ENCODE measurements at places on chromosomes 13 and 19.
A peak's percentile ranks its signal among the peaks of the same experiment; 100 is the strongest.

- no peak for DNase-seq
Measured at GRCh38 chr19:10361569-10362011, 18.8 kb downstream of the TYK2 start.

DNA sequence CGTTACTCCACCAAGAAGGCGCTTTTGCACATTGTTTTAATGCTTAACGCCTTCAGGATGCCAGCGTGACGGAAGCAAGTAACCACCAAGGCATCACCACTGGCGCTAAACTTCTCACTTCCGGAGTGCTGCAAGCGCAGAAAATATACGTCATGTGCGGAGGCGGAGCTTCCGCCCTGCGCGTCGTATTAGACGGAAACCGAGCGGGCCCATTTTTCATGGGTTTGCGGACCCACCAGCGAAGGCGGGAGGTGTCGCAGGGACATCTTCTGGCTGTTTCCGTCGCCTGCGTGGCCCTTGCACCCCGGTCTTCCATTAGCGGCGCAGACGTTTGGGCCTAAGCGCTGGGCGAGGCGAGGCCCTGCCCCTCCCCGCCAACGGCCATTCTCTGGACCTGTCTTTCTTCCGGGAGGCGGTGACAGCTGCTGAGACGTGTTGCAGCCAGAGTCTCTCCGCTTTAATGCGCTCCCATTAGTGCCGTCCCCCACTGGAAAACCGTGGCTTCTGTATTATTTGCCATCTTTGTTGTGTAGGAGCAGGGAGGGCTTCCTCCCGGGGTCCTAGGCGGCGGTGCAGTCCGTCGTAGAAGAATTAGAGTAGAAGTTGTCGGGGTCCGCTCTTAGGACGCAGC, at the start of gene ERCC5:
Gene ERCC5, plus strand, starts transcription at position 403 of the 631 bp plus-strand sequence. CDS start 235 bp downstream, outside the sequence.
- peak; percentile 98 for DNase-seq

GRCh38 chr19:56678205-56678604, 6.6 kb upstream of the ZNF835 start:
- no peak for DNase-seq

DNA sequence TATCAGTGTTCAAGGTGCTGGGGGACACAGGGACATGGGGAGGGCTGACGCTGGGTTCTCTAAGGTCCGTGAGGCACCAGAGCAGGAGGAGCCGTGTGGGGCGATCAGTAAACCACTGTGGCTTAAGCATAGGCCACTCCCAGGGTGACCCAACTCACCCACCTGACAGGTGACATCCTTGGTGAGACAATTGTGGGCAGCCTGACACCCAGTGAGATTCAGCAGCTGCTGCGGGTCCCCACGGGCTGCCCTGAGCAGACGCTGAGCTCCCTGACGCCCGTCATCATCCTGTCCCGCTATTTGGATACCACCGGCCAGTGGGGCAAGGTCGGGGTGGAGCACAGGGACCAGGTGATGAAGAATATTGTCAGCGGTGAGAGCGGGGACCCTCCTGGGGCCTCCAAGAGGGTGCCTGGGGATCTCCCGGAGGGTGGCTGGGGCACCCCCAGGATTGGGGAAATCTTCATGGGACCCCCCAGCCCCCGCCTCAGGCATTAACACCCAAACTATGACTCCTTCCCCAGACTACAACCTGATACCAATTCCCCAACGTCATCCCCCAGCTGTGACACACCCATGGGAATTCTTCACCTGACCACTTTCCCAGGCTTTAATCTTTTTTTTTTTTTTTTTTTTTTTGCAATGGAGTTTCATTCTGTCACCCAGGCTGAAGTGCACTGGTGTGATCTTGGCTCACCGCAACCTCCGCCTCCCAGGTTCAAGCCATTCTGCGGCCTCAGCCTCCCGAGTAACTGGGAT, 33.3 kb upstream of the SHFL start:
- DNase-seq = no peak

DNA sequence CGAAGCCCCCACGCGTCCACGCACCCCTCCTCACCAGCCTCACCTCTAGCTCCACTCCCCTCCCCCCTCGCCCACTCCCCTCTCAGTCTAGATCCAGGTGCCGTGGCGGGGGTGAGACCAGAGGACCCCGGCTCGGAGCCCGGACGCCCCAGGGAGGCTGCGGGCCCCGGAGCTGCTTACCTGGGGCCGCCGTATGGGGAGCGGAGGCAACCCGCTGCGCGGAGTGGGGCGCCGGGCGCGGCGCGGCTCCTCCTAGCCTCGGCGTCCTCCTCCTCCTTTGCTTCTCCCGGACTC, 353 bp downstream of the ENOX1 start:
- no peak for DNase-seq

DNA sequence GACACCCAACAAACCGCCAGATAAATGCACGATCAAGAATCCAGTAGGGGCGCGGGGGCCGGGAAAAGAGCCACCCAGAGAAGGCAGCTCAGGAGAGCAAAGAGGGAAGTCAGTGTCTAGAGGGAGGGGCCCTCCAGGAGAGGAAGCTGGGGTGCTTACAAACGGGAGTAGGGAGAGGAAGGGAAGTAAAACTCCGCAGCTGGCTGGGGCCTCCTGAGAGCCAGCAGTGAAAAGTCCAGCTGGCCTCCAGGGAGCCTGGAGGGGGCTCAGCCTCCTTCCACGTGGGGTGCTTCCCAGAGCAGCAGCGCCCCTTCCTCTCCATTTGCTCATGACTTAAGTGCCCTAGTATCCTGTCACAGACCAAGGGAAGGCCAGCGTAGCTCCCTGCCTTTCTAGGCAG, 51.8 kb downstream of the TMED1 start:
- no peak for DNase-seq

- no peak for DNase-seq
Measured at GRCh38 chr13:79937771-79938216, 403.1 kb downstream of the SPRY2 start.

DNA sequence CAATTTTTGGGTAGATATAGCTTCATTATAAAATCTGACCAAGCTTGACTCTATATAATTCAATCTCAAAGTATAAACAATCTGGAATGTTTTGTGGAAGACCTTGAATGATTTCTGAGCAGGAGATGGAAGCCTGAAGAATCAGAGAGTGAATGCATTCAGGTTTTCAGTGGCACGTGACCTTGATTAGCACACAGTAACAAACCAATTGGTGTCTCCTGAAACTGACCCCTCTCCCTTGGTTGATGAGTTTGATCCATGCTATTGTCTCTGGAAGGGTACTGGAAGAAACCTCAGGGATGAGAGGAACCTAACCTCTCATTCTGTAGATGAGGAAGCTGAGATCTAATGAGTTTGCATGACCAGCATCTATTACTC, 39.6 kb downstream of the PCDH8 start:
- DNase-seq = no peak

- no peak for DNase-seq
Measured at GRCh38 chr19:48090281-48090802, 20.3 kb downstream of the PLA2G4C start.

GRCh38 chr13:76717092-76717491, 169.1 kb downstream of the KCTD12 start:
- no peak for DNase-seq

DNA sequence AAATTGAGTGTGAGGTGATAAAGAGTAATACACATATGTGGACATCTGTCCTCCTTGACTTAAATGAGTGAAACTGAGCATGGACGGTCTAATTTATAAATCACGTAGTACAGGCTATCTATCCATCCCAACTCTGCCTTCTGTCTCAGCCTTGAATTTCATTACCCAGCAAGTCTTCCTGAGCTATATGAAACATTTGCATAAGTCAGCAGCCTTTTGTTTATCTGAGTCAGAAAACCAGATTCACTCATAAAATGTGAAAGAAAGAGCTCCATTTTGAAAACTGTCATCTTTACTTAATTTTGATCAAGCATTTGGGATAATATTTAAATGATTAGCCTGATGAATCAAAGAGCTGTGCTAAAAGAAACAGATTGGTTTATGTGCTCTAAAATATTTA, 197.9 kb downstream of the LHFPL6 start:
- no peak for DNase-seq

DNA sequence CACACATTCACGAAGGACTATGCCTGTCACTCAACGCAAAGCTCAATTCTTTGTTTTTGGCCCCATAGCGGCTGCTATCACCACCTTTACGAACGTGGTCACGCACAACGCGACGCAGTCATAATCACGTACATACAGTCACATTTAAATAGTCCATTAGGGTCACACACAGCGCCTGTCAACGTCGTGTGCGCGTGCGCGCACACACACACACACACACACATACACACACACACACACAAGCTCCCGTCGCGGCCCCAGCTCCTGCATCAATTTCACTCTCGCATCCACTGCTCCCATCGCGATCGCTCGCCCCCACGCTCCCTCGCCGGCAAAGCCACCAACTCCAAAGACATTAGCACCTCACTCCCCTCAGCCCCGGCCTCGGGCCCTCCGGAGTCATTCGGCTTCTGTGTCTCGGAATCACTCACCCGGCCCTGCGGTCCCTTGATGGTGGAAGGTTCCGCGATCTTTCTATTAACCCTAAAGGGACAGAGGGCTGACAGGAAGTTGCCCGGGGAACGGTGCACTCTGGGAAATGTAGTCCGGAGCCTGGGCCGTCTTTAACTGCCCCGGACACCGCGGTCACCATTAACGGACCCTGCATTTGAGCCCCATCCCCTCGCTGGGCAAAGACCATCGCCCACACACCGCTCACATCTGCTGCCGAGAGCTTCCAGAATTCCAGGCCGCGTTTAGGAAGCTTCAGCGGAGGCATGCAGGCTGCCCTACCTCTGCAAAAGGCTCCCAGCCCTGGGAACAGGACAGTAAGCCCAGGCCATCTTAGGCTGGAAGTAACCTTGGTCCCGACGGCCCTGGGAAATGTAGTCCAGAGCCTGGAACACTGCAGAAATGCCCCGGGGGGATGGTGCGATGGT, at the start of gene ZNF790:
Gene ZNF790, minus strand, starts transcription at position 482 of the 878 bp plus-strand sequence. CDS start 12,768 bp downstream, outside the sequence.
- peak; percentile 94 for DNase-seq

- DNase-seq = no peak
Measured at GRCh38 chr19:2043961-2044708, 6.9 kb downstream of the MKNK2 start.

DNA sequence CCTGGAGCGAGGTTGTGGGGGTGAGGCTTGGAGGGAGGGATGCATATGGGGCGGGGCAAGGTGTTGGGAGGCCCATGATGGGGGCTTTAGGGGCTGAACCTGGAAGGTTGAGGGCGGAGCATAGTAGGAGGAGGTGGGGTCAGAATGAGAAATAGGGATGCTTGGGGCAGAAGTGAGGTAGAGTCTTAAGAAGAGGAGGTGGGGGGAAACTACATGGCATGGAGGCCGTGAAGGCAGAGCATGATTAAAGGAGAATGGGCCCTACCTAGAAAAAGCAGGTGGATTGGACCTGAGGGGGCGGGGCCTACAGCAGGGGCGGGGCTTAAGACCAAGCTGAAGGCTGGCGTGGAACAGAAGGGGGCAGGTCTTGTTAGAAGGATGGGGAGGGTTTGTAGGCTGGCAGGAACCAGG, 799 bp downstream of the NR1H2 start:
- peak; percentile 83 for DNase-seq

GRCh38 chr13:111530137-111530870, 209.9 kb downstream of the TEX29 start:
- no peak for DNase-seq

All from activated effector memory CD4-positive, alpha-beta T cell treated with anti-CD3 and anti-CD28 coated beads, Interleukin-2, amount 50 U/mL, for 16 hours (primary cell).